ENCODE measurements at places on chromosomes 5 and 9. TPM values are rescaled to one million over a fixed set of nuclear protein-coding genes. Genes with fewer than 3 reads are reported as not detected.
A peak's percentile ranks its signal among the peaks of the same experiment; 100 is the strongest.

GRCh38 chr5:169097374-169098326 is 203.3 kb downstream of the SLIT3 start:
- DNase-seq = no peak

- peak; percentile 89 for DNase-seq
Measured at GRCh38 chr9:126516936-126517832, 96.5 kb upstream of the LMX1B start.

- no peak for DNase-seq
Measured at GRCh38 chr5:14932902-14933469, 61.4 kb upstream of the ANKH start.

DNA sequence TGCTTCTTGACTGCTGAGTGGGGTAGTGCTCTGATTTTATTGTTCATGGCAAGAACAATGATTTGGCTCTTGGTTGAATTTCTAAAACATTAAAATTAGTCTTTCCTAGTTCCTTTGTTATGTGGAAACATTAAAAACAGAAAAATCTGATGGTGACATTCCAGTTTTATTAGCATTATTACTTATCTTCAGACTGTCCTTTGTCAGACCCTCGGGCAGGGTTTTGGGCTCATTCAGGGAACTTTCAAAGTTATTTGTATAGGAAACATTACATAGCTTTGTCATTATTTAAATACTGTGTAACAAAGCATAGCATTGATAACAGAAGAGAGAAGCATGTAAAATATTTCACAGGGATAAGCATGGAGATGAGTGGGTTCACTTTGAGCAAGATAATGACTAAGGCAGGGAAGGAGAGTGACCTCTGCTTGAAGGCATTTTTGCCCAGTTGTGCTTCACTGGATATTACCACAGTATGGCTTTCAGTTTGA is 119.9 kb downstream of the KDM4C start:
- no peak for DNase-seq

- no peak for DNase-seq
Measured at GRCh38 chr9:120865176-120865575, 11.8 kb downstream of the PHF19 start.

DNA sequence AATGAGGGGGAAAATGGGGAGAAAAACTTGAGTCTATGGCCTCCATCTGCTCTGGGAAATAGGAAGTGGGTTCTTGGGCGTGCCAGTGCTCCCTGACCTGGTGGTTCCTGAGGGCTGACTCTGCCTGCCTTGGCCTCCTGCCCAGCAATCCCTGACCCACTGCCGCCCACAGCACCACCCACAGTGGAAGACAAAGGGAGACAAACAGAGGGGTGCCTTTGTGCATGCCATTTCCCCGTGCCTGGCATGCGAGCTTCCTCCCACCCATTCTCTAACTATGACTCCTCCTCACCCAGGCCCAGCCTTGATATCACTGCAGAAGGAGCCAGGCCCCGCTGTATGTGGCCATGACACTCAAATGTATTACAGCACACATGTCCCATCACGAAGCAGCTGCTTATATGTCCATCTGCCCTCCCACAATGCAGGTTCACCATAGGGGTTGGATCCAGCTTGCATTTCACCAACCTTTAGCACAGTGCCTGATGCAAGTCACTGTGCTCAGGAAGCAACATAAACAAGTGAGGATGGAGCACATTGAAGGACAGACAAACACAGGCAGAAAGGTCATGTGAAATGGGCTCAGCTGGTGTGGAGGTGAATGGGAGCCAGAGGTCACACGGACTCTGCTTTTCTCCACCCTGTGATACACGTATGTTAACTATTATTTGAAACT is 84.4 kb downstream of the ADRB2 start:
- DNase-seq = peak; percentile 60

GRCh38 chr9:130940693-130941576 is 1.9 kb upstream of the FIBCD1 start:
- peak; percentile 76 for DNase-seq

DNA sequence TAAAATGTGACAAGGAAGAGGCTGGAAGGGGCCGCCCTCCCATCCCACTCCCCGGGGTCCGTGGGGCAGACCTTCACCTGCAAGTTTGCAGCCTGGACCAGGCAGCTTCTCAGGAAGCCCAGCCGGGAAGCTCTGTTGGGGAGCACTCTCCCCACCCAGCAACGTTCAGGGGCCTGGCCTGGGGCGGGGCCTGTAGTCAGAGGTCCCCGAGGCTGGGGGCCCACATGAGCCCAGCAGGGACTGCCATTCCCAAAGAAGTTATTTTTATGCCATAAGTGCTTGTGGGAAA is 32.7 kb upstream of the NOTCH1 start:
- no peak for DNase-seq

GRCh38 chr9:128120741-128121465 is 6.6 kb downstream of the PTGES2 start:
- DNase-seq = peak; percentile 30

GRCh38 chr5:109533751-109534272 is 124.0 kb upstream of the PJA2 start:
- DNase-seq = no peak

DNA sequence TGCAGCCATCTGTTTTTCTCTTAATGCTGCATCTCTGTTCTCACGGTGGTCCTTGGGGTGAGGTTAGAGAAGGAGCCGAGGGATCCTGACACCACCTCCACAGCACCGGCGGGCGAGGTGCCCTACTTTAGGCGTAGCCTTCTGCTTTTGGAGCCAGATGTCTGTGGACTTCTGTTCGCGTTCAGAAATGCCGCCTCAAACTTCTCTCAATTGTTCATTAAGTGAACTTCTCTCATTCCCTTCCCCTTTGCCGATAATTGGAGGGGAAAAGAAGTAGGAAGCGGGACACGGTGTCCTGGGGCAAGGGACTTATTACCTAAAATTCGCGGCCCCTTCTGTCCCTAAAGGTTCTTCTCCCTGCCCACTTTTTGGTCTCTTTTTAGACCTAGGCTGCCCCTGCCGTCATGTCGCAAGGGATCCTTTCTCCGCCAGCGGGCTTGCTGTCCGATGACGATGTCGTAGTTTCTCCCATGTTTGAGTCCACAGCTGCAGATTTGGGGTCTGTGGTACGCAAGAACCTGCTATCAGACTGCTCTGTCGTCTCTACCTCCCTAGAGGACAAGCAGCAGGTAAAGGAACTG is 455 bp downstream of the KIF20A start:
- no peak for DNase-seq

- DNase-seq = no peak
Measured at GRCh38 chr5:71865665-71866320, 146.7 kb downstream of the CARTPT start.

DNA sequence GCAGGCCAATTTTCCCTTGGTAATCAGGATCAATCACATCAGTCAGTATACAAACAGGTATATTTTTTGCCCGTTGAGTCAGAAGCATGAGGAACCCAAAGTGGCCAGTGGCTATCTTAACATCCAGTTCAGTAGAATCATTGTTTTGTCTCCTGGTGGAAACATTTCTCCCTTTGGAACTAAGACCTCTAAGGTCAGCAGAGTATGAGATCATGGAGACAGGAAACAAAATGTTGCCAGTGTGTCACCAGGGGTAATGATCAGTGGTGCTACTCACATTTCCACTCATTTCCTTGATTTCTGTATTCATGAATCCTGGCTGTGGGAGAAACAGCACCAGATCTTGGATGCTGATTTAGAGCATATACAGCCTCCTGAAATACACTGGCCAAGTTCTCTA is 553.0 kb downstream of the CSNK1G3 start:
- no peak for DNase-seq

GRCh38 chr5:161342886-161343285 is 203.6 kb downstream of the GABRB2 start:
- DNase-seq = no peak

Gene CNTFR
- 7.8 TPM for total RNA-seq

Gene SGCD
- total RNA-seq = 81.5 TPM

Gene NR2F1-AS1
- 0.22 TPM for total RNA-seq

Gene NHP2
- 75.7 TPM for total RNA-seq
